ENCODE measurements at places on chromosomes 3 and 15.

GRCh38 chr3:149702691-149703441, 45.0 kb upstream of the WWTR1 start:
- DNase-seq = no peak

- DNase-seq = no peak
Observed at GRCh38 chr3:111072031-111072921, 660 bp downstream of the NECTIN3 start.

DNA sequence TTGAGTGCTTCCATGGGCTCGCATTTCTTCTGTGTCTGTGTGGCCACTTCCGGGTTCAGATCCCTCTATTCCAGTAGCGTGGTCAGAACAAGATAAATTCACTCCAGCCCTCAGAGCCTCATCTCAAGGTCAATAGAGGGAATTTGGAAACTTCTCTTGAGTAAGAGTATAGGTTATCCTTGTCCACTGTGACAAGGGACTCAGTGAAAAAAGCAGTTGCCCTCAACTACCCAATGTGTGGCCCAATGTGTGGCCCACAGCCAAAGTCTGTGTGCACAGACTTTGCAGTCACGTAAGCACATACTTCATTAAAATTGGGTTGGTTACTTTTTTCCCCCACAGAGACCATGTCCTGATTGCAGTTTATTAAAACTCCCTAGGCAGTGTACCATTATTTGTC, 305.6 kb upstream of the SEMA6D start:
- no peak for DNase-seq

DNA sequence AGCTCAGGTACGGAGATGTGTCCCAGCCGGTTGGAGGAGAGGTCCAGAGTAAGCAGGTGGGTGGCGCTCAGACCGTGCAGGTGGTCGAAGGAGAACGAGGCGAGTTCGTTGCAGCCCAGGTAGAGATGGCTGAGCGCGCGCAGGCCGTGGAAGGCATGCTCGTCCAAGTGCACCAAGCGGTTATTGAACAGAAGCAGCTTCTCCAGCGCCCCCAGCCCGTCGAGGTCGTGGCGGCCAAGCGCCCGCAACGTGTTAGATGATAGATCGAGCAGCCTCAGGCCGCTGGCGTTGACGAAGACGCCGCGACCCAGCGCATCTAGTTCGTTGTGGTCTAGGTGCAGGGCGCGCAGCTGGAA, 648 bp downstream of the AMIGO3 start:
- no peak for DNase-seq

DNA sequence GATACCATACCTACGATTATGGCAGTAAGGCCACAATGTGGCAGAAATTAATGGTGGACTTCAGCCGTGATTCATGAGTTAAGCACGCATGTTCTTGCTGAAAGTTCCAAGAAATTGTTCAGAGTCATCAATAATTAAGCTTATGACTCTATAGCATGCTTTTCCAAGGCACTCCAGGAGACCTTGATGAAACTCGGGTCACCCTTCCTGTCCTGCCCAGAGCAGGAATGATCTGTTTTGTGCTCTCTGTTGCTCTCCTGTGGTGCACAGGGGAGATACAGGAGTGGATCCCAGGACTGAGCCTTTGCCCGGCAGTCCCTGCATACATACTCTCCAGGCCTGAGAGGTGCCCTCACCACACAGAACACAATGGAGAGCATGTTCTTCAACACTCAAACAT, 141.6 kb upstream of the SLC2A2 start:
- no peak for DNase-seq

DNA sequence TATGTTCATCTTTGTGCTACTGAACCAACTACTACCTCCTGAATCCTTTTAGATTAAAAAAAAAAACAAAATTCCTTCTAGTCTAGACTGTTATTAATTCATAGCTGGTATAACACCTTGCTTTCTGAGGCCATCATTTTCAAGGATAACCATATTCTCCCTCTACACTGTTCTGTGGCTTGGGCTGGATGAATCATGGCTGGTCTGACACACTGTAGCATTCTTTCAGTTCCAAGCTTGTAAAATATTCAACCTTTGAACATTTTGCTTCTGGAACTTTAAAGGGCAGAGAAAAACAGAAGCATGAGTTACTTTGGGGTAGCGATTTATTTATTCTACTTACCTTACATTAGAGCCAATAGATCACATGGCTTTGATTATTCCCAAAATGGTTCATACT, 7.6 kb downstream of the HSPBAP1 start:
- no peak for DNase-seq

Measured in NCI-H187 (cell line).